ENCODE measurements at places on chromosomes 4 and X.

- no peak for DNase-seq
Observed at GRCh38 chr4:12116009-12116552, 687.4 kb upstream of the HS3ST1 start.

- DNase-seq, result peak; percentile 21
Observed at GRCh38 chrX:9707306-9708033, 58.2 kb downstream of the GPR143 start.

DNA sequence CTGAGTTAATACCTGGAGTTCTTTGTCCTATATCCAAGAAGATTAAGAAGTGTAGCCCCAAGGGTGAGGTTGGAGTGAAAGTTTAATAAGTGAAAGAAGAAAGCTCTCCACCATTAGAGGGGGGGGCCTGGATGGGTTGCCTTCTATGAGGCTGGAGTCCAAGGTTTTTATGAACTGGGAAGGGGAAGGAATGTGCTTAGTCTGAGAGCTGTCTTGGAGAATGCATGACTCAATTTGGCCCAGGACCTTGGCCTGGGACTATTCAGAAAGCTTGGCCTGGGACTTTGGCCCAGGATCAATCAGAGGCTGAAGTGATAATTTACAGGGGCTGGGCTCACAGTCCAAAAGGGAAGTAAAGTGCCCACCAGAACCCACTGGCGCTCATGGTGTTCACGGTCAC, 1049.0 kb upstream of the GRIA3 start:
- DNase-seq, result no peak

- DNase-seq, result peak; percentile 63
Observed at GRCh38 chrX:47283015-47283771, 50.4 kb downstream of the USP11 start.

DNA sequence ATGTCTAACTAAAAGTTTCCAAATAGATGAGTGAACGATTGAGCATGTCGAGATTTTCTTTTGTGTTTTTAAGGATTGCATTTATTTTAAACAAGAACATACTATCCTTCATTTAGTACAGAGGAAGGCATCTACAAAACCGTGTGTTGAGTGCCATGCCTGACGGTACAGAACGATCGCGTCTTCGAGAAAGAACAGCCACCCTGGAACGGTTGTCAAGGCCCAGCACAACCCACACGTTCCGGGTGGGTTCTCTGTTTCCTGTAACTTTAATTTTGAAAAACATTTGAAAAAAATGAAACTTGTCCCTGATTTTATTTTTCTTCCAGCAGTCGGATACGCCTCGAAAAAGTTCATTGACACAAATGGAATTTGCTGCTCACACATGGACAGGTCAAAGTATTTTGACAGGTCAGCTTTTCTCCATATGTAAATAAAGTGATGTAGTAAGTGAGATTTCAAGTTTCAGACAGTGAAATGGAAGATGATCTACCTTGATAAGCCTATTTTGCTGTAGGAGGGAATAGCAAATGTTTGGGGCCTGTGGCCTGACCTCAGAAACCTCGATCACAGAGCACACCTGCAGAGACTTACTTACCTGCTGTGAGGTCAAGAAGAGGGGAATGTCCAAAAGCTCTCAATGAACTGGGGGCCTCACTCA, 24.4 kb upstream of the CYP4V2 start:
- DNase-seq, result no peak

DNA sequence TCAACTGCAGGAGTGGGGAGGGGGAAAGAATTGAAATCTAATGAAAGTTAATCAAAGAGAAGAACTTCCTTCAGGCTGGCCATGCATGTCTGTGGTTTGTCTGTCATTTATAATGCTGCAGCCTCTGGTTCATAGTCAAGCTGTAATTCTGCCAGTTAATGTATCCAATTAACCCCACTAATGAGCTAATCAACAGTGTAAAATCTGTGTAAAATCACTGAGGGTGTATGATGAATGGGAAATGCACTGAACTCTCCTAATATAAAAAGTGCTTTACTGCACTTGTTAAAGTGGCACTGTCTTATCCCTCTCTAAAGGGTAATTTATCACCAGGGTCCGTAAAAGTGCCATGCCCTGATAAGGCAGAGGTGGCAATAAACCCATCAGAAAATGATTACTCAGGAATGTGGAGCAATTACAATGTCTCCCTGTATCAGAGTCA, 798.1 kb downstream of the PDHA2 start:
- DNase-seq, result no peak

DNA sequence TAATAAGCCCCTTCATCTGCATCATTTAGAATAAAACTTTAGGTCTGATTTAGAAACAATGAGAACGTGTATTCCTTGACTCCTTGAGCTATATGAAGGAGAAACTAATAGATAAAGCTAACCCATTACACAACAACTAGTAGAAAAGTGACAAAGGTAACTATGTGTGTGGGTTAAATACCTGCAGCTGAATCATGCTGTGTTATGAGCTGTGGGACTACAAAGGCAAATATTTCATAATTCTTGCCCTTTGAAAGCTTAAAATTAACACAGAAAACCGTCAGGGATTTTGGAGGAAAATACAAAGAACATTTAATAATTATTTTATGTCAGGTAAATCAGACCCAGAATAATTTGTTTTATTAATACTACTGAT, 898 bp upstream of the NDP start:
- peak; percentile 17 for DNase-seq

GRCh38 chr4:128241019-128241418, 46.6 kb downstream of the PGRMC2 start:
- no peak for DNase-seq
